Peyer's patch (tissue), 4 donors: ENCODE measurements at places on chromosomes 11 and 22.
A peak's percentile ranks its signal among the peaks of the same experiment; 100 is the strongest.

- no peak for DNase-seq
Measured at GRCh38 chr11:111440416-111441205, 61.5 kb upstream of the POU2AF1 start.

GRCh38 chr11:41281131-41281742, 178.2 kb downstream of the LRRC4C start:
- no peak for DNase-seq

GRCh38 chr11:4454021-4454420, 4.9 kb downstream of the OR52K2 start:
- DNase-seq = no peak

GRCh38 chr11:64152841-64153691, 12.8 kb downstream of the MACROD1 start:
- peak; percentile 51 for DNase-seq

DNA sequence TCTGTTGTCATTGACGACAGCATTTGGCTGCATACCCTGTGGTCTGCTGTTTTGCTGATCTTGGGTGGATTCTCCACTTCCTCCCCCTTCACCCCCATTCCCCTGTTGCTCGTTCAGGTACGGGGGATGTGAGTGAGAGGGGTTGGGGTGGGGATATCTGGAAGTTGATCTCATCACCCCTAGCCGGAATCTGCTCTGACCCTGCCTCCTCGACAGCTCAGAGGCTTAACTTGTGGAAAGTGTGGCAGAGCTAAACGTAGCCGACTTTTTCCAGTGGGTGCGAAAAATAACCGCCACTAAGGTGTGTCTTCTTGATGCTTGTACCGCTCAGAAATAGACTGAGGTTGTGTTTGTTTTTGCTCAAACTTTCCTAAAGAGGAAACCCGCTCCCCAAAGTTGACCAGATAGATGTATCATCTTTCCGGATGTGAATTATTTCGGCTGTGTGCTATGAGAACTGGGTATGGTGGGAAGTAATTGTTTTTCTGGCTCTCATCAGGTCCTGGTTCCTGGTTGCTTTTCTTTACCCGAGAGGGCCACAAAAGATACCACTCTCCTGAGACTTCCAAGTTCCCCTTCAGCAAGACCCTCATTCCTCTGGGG, 6.6 kb downstream of the ZBTB16 start:
- DNase-seq = no peak

DNA sequence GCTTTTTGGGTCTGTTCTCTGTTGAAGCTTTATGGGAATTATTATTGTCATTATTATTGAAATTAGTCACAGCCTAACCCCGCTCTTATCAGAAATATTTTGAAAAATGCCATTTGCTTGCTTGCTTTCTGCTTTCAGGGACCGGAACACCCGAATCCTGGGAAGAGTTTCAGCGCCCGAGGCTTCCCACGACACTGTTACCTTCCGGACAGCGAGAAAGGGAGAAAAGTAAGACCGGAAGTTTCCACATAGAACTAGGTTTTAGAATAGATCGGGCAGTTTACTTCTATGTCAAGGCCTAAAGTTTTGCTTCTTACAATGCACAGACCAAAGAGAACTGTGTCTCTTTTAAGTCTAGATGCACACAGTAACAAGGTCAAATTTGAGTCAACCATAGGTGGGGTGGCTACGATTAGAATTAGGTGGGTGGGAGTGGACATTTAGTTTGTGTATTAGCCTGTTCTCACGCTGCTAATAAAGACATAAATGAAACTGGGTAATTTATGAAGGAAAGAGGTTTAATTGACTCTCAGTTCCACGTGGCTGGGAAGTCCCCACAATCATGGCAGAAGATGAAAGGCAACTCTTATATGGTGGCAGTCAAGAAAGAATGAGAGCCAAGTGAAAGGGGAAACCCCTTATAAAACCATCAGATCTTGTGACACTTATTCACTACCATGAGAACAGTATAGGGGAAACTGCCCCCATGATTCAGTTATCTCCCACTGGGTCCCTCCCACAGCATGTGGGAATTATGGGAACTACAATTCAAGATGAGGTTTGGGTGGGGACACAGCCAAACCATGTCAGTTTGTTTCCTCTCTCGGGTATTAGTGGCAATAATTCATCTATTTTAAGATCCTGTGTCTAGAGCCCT, 12.9 kb downstream of the MPEG1 start:
- no peak for DNase-seq

DNA sequence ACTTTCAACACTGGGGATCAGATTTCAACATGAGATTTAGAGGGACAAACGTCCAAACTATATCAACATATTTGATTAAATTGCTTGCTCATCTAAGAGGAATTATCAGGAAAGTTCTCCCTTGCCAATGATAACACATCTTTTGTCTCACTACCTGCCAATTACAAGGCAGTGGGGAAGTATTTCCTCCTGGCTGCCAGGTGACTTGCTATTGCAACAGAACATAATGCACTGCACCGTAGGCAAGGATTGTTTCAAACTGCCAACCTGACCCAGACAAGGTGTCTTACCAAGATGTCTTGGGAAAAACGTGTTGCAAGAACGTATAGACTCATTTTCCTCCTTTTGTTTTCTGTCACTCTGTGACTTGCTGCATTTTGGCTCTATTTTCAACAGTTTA, 711.6 kb downstream of the METTL15 start:
- no peak for DNase-seq

DNA sequence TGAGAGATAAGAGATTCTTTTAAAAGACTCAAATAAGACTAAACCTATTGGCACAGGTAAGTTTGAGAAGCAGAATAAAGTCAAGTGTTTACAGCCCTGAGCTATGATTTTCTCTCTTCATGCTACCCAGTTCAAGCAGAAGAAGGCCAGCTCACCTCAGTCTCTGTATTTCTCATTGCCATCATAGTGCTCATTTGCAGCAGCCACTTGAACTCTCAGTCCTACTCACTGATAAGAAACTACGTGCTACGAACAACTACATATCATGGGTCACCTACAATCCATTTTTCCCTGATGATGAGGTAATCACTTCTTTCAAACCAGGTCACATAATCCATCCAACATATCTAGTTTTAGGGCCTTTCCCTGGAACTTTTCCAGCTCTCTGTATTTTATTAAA, 617.5 kb downstream of the JRKL start:
- no peak for DNase-seq
